ENCODE measurements at places on chromosomes 4 and X.

DNA sequence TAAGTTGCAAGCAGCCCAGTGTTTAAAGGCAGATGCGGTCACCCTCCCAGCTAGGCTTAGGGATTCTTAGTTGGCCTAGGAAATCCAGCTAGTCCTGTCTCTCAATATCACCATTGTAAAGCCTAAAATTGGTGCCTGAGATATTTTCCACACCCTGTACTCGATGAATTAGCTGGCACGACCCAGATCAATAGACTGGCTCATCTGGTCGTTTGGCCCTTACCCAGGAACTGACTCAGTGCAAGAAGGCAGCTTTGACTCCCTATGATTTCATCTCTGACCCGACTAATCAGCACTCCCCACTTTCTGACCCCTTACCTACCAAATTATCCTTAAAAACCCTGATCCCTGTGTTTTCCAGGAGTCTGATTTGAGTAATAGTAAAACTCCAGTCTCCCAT is 384.9 kb upstream of the SLC7A11 start:
- DNase-seq: peak; percentile 49

DNA sequence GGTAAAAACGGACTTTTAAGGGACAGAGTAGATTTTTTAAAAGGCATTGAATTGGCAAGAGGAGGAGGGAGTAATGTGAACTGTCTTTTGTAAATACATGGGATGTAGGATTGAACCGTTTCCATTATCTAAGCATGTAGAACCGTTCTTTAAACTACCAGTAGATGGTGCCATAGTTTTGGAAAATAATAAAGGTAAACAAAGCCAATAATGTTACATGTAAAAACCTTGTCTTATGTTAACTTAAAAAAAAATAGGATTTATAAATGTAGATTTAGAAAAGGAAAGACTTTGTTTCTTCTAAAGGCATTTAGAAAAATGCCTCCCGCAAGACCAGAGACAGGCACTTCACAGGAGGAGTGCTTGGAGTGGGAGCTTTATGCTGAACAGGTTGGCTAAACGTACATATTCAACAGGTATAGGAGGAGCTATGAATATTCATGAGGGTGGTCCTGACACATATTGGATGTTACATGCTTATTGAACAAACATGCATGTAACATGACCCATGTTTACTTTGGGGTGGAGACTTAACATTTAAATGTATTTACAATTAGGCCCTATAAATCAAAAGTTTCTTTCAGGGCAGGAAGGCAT is 45.5 kb upstream of the FAM241A start:
- DNase-seq: peak; percentile 73

DNA sequence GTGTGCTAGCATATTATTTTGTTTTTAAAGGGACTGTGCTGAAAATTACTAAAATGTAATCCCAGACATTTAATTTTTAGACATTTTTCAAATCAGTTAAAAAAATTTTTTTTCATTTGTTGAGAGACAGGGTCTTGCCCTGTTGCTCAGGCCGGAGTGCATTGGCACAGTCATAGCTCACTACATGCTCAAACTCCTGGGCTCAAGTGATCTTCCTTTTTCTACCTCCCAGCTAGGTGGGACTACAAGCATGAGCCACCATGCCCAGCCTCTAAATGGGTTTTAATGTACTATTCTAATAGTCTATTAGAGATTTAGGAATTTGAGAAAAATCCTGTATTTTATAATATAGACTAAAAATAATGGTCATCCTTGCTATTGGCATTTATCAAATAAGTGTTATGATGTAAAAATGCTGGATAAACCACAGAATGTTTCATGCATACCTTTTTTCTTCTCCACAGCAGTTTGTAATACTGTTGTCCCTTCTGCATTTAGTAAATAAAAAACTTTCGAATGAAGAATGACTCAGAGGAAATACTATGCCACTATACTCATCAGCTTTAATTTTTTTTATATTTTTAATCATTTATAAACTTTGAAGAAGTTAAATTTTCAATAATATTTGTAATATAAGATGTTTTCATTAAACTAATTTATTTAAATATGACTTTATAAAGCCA is 29.9 kb downstream of the CPEB2 start:
- peak; percentile 67 for DNase-seq

DNA sequence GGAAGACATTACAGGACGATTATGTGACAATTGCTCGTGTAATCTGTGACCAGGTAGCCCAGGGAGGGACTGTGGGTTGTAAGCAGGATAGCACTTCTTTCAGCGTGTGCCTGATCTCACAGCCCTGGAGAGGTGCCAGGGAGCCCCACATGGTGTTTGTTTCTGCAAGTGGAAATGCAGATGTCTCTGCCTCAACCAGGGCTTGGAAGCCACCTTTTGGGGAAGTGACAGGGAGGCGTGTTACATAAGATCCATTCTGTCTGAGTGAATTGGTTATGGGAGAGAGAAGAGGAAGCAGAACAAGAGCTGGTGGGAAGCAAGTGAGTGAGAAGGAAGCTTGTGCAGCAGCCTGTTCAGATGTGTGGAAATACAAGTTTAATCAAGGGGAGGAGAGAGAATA is 104.5 kb upstream of the GATB start:
- peak; percentile 22 for DNase-seq
